ENCODE measurements at places on chromosomes 12 and 14.
A peak's percentile ranks its signal among the peaks of the same experiment; 100 is the strongest.

GRCh38 chr14:55092341-55092740 is 36.7 kb upstream of the LGALS3 start:
- DNase-seq: no peak

- DNase-seq: no peak
Observed at GRCh38 chr12:45622210-45622937, 107.1 kb upstream of the ARID2 start.

DNA sequence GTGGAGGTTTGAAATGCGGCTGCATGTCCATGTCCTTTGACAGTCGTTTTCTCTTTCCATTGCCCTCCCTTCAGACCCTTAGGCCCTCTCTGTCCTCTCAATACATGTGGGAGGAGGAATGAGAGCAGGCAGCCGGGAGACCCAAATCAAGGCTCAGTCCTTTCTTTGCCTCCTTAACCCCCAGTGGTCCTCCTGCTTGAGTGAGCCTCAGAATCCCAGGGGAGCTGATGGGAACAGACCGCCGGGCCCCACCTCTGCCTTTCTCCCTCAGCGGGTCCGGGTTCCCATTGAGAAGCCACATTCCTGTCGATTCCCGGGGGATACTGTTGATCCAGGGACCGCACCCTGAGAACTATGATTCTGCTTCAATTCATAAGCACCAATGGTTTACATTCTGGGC is 77.9 kb upstream of the RFLNA start:
- no peak for DNase-seq

- DNase-seq: no peak
Observed at GRCh38 chr12:68403296-68403695, 71.1 kb upstream of the MDM1 start.

DNA sequence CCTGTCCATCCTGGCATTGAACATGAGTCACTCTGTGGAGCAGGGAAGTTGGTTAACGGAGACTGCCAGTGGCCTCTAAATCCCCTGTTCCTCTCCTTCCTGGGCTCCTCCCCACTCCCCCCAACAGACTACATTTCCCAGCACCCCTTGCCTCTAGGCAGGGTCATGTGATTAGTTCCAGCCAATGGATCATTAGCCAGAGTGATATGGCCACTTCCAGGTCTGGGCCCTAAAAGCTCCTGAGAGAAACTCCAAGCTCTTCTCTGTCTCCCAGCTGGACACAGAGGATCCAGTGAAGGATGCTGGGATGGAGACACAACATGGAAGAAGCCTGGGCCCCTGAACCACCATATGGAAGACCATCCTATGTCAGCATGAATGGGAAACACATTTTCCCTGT is 54.4 kb upstream of the RFLNA start:
- DNase-seq: no peak

DNA sequence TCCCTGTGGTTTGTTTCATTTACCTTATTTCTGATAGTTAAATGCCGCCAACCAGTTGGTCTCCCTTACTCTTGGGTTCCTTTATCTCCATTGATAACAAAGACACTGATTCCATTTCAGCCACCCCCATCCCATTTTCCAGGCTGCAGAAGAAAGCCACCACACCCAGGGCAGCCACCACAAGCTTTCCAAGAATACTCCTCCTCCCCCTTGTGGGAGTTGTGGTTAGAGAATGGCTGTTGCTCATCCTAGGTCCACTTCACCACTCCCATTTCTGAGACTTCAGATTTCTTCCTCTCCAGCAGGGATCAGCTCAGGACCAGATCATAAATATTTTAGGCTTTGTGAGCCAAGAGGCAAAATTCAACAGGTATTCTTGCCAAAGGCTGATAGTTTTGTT is 73.9 kb downstream of the ANO4 start:
- DNase-seq: peak; percentile 75

Measured in astrocyte (in vitro differentiated cells and primary cell).